ENCODE measurements at places on chromosomes 7 and 10. TPM values are rescaled to one million over a fixed set of nuclear protein-coding genes. Genes with fewer than 3 reads are reported as not detected.

Gene CDK13
- total RNA-seq: 113 TPM

DNA sequence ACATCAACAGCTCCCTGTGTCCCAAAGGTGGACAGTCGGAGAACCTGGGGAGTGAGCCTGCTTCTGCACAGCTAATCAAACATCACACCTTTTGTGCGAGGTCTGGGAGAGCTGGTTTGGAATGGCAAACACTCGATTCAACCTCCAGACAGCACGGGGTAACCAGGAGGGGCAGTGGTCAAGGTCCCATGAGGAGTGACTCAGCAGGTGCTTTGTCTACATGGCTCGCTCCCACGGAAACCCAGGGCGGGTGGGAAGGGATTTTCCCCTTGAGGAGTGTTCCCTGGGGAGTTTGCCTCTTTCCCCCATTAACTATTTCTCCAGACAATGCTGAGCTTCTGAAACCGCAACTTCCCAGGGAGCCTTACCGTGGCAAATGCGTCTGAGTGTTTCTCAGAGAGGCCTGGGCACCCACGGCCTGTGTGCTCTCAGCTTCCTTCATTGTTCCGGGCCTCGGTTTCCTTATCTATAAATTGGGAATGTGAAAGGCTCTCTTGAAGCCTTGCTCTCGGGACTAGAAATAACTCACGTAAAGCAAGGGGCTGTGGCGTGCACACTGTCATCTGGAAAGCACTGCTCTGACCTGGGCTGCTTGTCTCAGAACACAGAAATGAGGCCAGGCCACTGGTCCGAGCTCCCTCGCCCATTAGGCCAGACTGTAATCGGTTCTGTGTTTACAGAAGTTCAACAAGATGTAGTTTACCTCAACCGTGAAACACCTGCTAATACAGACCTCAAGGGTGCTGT, 14.0 kb upstream of the GTPBP4 start:
- no peak overlapping the region for H3K4me3 ChIP-seq
- H3K36me3 ChIP-seq: no peaks in the 10 kb centered on the region
- H3K4me1 ChIP-seq: no peaks in the 10 kb centered on the region
- no peak overlapping the region for H3K27ac ChIP-seq

Gene EPHB6
- 37.2 TPM for total RNA-seq

DNA sequence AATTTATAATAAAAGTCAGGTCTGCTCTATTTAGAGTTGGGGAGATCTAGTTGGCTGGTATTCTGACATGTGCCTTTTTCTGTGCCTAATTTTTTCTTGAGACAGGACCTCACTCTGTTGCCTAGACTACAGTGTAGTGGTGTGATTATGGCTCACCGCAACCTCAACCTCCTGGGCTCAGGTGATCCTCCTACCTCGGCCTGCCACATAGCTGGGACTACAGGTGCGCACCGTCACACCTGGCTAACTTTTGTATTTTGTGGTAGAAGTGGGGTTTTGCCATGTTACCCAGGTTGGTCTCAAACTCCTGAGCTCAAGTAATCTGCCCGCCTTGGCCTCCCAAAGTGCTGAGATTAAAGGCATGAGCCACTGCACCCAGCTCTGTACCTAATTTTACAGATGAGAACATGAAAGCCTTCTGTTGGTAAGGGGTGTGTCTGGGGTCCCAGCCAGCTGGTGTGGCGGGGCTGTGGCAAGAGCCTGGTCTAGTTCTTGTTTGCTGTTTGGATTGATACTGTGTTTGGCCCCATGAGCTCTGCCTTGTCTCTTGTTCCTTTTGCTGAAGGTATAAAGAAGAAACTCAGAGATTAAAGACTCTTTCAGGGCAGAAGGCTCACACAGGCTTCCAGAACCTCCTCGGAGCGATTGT, 31.4 kb downstream of the POR start:
- no peak overlapping the region for H3K27ac ChIP-seq
- no peak overlapping the region for H3K4me3 ChIP-seq
- peaks cover 4% of the 10 kb centered on the region for H3K36me3 ChIP-seq
- no peak for DNase-seq
- no peaks in the 10 kb centered on the region for H3K4me1 ChIP-seq
- H3K27me3 ChIP-seq: no peaks in the 10 kb centered on the region

DNA sequence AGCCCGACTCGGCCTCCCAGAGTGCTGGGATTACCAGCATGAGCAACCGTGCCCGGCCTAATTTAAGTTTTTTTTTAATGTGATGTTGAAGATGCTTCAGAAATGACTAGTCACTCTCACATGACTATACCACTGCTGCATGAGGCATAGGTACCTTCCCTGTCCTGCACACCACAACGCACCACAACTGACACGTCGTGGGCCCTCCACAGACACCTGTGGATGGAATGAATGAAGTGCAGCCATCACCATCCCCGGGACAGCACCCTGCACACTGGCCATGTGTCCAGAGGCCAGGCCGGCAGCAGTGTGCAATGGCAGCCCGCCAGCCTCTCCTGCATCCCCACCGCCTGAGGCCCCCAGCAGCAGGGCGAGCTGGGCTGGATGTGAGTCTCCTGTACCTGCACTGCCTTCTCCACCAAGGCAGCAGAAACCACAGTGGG, 55.1 kb downstream of the VOPP1 start:
- H3K4me1 ChIP-seq: no peaks in the 10 kb centered on the region
- DNase-seq: no peak
- H3K27ac ChIP-seq: no peak overlapping the region

- peaks cover 7% of the 10 kb centered on the region for H3K36me3 ChIP-seq
- DNase-seq: no peak
- no peaks in the 10 kb centered on the region for H3K27me3 ChIP-seq
- no peak overlapping the region for H3K4me3 ChIP-seq
Measured at GRCh38 chr7:66583490-66584110, 45.1 kb upstream of the KCTD7 start.

DNA sequence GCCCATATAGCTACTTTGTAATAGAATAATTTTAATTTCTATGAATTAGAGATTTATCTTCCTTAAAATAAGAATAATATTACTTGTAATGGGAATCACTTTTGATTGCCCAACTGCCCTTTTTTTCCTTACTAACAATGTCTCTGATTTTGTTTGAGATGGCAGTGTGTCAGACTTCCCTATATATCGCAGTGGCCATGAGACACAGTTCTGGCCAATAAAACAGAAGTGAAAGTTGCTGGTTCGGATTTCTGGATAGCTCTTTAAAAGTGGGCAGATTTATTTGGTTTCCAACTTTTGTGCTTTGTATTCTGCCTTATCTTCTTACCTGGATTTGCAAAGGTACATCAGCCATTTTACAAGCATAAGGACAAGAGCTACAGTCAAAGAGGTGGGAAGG, 170.2 kb downstream of the PPP1R17 start:
- no peaks in the 10 kb centered on the region for H3K27me3 ChIP-seq
- no peaks in the 10 kb centered on the region for H3K36me3 ChIP-seq
- no peak overlapping the region for H3K27ac ChIP-seq
- DNase-seq: no peak
- H3K4me3 ChIP-seq: no peak overlapping the region

- no peaks in the 10 kb centered on the region for H3K27me3 ChIP-seq
- H3K36me3 ChIP-seq: no peaks in the 10 kb centered on the region
- no peak for DNase-seq
- H3K4me3 ChIP-seq: no peak overlapping the region
Measured at GRCh38 chr7:70919481-70920073, 212.4 kb upstream of the GALNT17 start.

DNA sequence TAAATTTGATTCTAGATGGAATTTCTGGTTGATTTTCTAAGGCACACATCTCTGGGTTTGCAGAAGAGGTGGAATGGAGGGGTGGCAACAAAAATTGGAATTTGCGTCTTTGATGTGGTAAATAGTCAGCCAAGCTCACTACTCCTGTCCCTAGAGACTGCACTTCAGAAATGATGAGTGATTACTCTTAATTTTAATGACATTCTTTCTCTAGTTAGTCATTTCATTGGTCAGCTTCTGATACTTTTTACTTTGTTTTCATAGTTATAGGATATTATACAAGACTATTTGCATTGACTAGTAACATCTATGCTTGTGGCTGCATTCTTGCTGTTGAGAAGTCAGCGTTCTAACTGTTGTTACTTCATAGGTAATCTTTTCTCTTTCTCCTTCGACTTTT, 658.3 kb downstream of the SUGCT start:
- no peak overlapping the region for H3K4me3 ChIP-seq
- DNase-seq: no peak
- H3K4me1 ChIP-seq: no peaks in the 10 kb centered on the region
- H3K27me3 ChIP-seq: no peaks in the 10 kb centered on the region
- no peak overlapping the region for H3K27ac ChIP-seq

Gene CDC14C
- not detected for total RNA-seq

Gene KLF14
- total RNA-seq: not detected

Gene SYT15
- not detected for total RNA-seq

Gene CRHR2
- 0.09 TPM for total RNA-seq

DNA sequence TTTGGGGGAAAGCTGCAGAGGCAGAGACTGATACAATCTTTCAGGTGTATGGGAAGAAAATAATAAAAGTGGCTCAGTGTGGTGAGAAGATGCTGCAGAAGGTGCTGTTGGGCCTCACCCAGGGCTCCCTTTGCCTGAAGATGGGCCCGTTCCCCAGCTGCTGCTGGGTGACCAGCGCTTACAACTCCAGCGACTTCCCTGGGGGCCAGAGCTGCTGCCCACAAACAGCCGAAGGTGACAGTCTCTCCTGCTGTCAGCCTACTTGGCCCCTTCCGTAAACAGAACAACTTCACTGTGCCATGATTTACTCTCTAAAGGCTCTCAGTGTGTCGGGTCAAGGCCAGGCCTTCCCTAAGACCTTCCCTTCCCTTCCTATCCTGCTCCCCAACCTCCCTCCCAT, 93.6 kb upstream of the PCBD1 start:
- peaks cover 30% of the 10 kb centered on the region for H3K4me1 ChIP-seq
- H3K4me3 ChIP-seq: no peak overlapping the region
- peak overlapping the region; percentile 28 for H3K27ac ChIP-seq
- no peaks in the 10 kb centered on the region for H3K36me3 ChIP-seq
- no peak for DNase-seq
- H3K27me3 ChIP-seq: peaks cover 8% of the 10 kb centered on the region

DNA sequence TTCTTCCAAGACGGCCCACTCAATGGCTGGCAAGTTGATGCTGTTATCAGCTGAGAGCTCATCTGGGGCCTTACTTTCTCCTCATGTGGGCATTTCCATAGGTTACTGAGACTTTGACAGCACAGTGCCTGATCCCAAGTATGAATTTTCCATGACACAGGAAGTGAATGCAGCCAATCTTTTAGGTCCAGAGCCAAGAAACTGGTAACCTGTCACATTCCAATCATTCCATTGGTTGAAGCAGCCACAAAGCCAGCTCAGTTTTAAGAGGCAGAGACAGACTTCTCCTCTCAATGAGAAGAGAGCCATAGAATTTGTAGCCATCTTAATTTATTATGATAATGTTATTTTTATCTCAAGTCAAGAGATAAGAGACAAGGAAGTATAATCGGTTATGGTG, 775.5 kb downstream of the CNTNAP2 start:
- no peak overlapping the region for H3K4me3 ChIP-seq
- H3K4me1 ChIP-seq: no peaks in the 10 kb centered on the region
- H3K27me3 ChIP-seq: no peaks in the 10 kb centered on the region
- no peak overlapping the region for H3K27ac ChIP-seq
- DNase-seq: no peak
- H3K36me3 ChIP-seq: no peaks in the 10 kb centered on the region

DNA sequence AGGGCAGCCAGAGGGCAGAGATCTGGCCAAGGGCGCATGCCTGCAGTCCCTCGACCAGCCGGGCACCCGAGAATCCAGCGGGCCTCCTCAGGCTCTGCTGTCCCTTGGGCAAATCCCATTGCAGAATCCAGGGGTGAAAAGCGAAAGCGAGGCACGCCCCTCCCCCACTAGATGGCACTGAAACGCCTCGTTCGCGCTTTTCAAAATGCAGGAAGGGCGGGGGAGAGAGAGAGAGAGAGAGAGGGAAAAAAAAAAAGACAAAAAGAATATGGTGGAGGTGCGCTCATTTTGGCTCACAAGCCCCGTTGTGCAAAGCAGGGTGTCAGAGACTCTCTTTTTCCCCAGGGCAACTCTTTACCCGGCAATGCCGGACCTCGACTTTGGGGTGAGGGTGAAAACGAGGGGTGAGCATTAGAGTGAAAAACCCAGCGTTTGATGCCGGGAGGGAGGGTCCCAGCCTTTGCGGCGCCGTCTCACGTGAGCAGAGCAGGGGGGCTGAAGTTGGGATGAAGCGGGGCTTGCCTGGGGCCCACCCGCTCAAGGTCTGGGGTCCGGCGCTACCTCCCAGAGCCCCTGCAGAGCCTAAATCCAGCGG, 2.5 kb upstream of the TMEM178B start:
- no peaks in the 10 kb centered on the region for H3K36me3 ChIP-seq
- H3K4me1 ChIP-seq: peaks cover 34% of the 10 kb centered on the region
- peak overlapping the region; percentile 77 for H3K4me3 ChIP-seq
- DNase-seq: no peak
- H3K27me3 ChIP-seq: peaks cover 12% of the 10 kb centered on the region
- H3K27ac ChIP-seq: no peak overlapping the region

Gene CPXM2
- not detected for total RNA-seq

- H3K4me3 ChIP-seq: no peak overlapping the region
- DNase-seq: no peak
- H3K36me3 ChIP-seq: no peaks in the 10 kb centered on the region
- H3K27ac ChIP-seq: no peak overlapping the region
- no peaks in the 10 kb centered on the region for H3K4me1 ChIP-seq
- H3K27me3 ChIP-seq: no peaks in the 10 kb centered on the region
Measured at GRCh38 chr7:116353647-116354046, 143.3 kb downstream of the TES start.

GRCh38 chr10:9305018-9305655, 1250.6 kb downstream of the GATA3 start:
- H3K27me3 ChIP-seq: no peaks in the 10 kb centered on the region
- DNase-seq: peak; percentile 44
- H3K27ac ChIP-seq: no peak overlapping the region
- no peaks in the 10 kb centered on the region for H3K4me1 ChIP-seq
- H3K36me3 ChIP-seq: no peaks in the 10 kb centered on the region
- no peak overlapping the region for H3K4me3 ChIP-seq

Gene ATXN7L1
- total RNA-seq: 48.1 TPM

DNA sequence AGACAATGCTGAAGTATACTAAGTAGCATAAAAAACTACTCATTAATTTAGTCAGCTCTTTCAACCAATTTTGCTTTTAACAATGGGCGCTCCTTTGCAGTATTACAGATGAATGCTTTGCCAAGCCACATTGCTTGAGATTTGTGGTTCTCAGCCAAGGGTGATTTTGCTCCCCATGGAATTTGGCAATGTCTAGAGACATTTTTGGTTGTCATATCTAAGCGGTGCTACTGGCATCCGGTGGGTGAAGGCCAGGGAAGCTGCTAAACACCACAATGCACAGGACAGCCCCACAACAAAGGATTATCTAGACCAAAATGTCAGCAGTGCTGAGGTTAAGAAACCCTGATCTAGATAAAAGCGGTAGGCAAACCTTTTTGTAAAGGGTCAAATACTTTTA, 112.0 kb downstream of the UBE2H start:
- H3K4me3 ChIP-seq: no peak overlapping the region
- DNase-seq: no peak
- no peaks in the 10 kb centered on the region for H3K27me3 ChIP-seq
- H3K36me3 ChIP-seq: peaks cover 31% of the 10 kb centered on the region
- H3K27ac ChIP-seq: no peak overlapping the region

DNA sequence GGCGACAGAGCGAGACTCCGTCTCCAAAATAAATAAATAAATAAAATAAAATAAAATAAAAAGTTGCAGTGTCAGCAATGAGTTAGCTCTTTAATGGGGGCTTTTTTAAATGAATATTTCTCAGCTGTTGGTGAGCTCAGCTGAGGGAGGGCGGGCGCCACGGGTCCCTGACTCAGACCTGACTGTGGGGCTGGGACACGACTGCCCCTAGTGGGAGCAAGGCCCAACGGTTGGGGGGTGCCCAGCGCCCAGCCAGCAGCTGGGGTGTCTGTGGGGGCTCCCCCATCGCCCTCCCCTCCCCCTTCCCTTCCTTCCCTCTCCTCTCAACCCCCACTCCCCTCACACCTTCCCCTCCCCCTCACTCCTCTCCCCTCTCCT, 46.6 kb downstream of the PWWP2B start:
- H3K27me3 ChIP-seq: no peaks in the 10 kb centered on the region
- H3K36me3 ChIP-seq: no peaks in the 10 kb centered on the region
- H3K4me1 ChIP-seq: peaks cover 32% of the 10 kb centered on the region

Gene GSTO2
- 1.3 TPM for total RNA-seq
